T follicular helper cell (primary cell): ENCODE measurements at places on chromosomes 2 and 18.

DNA sequence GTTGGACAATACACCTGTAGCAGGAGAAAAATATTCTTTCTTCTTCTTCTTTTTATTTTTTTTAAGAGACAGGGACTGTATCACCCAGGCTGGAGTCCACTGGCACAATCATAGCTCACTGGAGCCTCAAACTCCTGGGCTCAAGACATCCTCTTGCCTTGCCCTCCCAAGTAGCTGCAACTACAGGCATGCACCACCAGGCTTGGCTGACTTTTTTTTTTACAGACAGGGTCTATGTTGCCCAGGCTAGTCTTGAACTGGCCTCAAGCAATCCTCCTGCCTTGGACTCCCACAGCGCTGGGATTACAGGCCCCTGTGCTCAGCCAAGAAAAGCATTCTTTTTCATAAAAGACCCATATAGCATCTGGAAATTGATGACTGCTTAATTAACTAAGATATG, 17.1 kb upstream of the ARHGAP28 start:
- no peak for DNase-seq

- no peak for DNase-seq
Observed at GRCh38 chr18:68623342-68623741, 91.6 kb downstream of the TMX3 start.

DNA sequence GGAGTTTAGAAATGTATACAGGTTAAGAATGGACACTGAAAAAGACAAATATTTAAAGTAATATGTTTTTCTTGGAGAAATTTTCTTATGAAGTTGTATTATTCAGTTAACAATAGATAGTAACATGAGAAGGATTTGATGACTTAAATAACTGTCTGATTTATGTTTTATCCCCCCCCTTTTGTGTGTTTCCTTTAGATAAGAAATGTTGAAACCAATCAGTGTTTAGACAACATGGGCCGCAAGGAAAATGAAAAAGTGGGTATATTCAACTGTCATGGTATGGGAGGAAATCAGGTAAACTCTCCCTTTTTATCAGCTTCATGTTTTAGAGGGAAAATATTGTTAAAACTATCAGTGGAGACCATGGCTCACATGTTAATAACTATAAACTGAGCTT, 289.7 kb upstream of the KCNJ3 start:
- DNase-seq: no peak

DNA sequence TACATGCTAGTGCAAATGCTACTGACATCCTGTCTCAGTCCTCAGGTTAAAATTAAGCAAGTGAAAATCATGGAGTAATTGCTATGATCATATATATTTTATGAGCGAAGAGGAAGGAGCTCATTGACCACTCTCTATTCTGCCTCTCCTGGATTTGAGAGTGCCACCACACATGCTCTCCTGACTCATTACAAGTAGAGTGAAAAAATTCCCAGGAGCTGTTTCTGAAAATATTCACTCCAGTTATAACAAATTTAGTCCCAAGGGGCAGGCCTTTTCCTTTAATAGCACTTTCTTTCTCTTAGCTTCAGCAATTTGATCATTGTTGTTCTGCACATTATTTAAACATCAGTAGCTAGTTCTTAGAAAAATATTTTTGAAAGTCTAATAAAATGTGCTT, 155.0 kb upstream of the MAPRE2 start:
- no peak for DNase-seq

- DNase-seq: peak; percentile 46
Observed at GRCh38 chr2:68196120-68196716, 38.5 kb downstream of the PNO1 start.

- no peak for DNase-seq
Observed at GRCh38 chr18:61203151-61203550, 130.1 kb upstream of the CDH20 start.

DNA sequence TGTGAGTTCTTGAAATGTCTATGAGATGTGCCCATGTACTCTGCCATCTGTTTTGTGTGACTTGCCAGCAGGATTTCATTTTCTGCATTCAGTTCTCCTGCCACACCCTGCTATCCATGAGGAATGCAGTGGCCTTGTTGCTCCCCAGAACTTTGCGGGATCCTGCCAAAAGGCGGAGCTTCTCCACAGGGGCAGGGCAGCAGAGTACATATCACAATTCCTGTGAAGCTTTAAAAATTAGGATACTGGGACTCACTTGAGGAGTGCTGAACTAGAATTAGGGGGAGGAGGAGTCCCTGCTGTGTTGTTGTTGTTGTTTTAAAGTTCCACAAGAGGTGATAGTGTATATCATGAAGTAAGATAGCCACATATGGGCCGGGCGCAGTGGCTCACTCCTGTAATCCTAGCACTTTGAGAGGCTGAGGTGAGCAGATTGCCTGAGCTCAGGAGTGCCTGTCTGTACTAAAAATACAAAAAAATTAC, 76.4 kb downstream of the TANC1 start:
- DNase-seq: no peak

GRCh38 chr2:238382381-238382781, 44.3 kb upstream of the ASB1 start:
- DNase-seq: no peak

DNA sequence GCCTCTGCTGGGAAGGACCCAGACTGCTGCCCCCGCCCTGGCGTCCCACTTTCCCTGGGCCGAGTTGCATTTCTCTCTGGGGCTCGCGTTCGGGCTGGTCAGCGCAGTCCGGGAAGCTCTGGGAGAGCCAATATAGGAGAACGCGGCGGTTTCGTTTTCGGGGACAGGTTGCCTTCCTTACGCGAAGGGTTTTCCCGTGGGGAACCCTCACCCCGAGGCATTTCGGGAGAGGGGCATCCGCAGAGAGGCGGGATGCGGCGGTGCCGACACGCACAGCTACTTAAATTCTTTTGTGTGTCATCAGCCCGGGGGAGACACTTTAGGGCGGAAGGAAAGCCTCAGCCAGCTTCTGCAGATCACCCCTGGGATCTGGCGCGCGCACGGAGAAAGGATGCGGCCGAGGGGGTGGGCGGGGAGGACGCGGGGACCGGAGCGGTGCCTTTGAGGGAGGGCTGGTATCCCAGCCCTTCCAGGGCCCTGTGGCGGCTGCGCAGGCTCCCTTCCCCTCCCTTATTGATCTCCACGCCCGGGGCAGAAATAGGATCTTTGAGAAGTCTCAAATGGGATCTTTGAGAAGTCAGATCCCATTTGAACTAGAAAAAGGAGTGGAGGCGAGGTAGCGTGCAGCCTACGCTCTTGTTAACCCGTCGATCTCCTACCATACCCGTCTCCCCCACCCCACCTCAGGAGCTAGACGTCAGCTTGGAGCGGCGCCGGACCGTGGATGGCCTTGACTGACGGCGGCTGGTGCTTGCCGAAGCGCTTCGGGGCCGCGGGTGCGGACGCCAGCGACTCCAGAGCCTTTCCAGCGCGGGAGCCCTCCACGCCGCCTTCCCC, 1.2 kb downstream of the GATA6 start:
- DNase-seq: no peak

- DNase-seq: no peak
Observed at GRCh38 chr2:19171409-19171808, 187.0 kb downstream of the OSR1 start.
